CD14-positive monocyte (primary cell): ENCODE measurements at places on chromosomes 2 and 18. TPM values are rescaled to one million over a fixed set of nuclear protein-coding genes. Genes with fewer than 3 reads are reported as not detected.

DNA sequence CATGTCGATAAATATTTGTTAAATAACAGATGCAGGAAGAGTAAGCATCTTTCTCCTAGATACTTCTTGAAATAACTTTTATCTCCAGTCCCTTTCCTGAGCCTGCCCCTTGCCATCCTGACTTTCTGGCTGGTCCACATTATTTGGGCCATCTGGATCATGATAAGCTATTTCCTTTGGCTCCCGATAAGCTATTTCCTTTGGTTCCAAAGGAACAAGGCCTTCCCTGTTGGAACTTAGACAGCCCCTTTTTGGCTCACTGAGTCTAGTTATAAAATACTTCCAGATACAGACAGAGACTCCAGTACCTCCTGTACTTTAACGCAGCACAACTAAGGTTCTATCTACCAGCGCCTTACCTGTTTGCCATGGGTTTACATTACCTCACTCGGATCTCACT, 205.3 kb upstream of the CCDC150 start:
- DNase-seq: no peak

- DNase-seq: no peak
Measured at GRCh38 chr2:164903204-164903603, 52.1 kb downstream of the SLC38A11 start.

- no peak for DNase-seq
Measured at GRCh38 chr2:74261204-74261864, 62.9 kb downstream of the MTHFD2 start.

- no peak for DNase-seq
Measured at GRCh38 chr2:81283081-81283480, 978.5 kb upstream of the LRRTM1 start.

DNA sequence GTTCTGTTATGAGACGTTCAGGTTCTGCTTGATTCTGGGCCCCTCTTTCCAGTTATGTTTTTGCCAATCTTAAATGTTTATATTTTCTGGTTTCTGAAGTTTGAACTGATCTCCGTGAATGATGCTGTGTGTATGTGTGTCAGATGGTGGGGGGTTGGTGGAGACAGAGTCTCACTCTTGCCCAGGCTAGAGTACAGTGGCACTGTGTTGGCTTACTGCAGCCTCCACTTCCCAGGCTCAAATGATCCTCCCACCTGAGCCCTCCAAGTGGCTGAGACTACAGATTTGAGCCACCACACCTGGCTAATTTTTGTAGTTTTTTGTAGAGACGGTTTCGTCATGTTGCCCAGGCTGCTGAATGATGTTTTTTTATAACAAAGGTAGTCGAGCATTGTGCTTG, 45.9 kb downstream of the PSMD14 start:
- DNase-seq: no peak

GRCh38 chr2:189300916-189301315, 121.4 kb upstream of the COL5A2 start:
- DNase-seq: no peak

GRCh38 chr2:43132683-43133301, 93.6 kb downstream of the ZFP36L2 start:
- no peak for DNase-seq

SRD5A2 gene
- not detected in 2 replicates for polyA plus RNA-seq

DNA sequence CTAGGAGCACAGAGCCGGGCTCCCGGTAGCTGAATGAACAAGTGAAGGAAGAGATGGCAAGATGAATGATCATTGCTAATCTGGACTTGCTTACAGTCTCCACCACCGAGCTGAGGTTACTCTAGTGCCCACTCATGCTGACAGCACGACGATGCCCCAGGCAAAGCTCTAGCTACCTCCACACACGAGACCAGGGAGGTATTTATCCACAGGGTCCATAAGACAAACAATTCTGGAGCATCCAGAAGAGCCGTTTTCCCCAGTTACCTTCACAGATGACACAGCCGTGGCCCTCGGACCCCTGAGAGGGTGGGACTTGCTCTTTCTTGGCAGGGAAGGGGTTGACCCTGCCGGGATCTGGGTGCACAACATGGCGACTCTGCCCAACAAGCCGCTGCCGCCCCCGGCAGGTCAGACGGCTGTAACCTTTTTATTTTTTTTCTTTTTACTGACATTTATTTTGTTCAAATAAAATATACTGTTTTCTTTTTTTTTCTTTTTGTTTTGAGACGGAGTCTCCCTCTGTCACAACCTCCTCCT, 120.3 kb downstream of the PXDN start:
- DNase-seq: no peak

DNA sequence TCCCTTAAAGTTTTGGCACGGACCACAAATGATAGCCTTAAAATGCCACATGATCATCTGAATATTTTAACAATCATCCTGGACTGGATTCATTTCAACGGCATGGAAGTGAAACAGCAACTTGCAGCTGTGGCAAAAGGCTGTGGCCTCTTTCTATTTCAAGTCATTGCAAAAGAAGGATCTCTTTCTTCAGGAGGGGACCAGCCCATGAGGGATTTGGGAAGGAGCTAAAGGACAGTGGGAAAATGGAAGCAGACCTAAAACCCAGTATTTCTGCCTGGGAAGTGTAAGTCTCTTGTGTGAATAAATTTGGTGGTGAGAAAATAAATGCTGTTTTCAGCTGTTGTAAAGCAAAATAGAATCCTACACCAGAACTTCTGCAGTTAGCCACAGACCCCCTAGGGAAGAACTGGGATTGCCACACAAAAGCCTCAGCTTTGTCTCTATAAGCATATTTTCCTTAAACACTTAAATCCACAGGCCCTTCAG, 107.3 kb upstream of the ZFP36L2 start:
- DNase-seq: peak; percentile 54

DNA sequence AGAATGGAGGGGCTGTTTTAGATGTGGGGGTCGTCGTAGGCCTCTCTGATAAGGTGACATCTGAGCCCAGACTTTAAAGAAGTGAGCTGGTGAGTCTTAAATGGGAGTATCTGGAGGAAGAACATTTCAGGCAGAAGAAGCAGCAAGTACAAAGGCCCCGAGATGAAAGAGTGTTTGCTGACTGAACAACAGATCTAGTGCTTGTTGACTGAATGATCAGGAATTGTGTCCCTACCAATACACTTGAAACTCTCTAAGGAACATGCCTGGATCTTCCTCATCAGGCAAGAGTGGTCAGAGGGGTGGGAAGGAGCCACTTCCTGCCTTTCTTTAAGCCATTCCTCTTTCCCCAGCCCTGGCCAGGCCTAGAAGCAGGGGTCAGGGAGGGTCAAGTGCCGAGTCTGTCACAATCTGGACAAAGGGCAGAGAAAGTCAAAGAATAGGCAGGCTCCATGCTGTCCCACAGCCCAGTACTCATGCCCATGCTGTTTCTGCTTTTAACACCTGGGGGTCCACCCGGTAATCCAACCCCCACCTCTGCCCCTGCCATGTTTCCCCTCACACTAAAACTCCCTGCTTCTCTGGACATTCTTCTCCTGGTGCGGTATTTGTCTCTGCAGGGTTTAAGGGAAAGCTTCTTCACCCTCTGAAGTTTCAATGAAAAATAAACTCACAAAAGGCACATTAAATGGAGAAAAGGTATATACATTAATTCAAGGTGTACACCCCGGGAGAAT, 3.0 kb upstream of the TMEM37 start:
- no peak for DNase-seq

TRIM54 gene
- not detected for polyA plus RNA-seq

GRCh38 chr2:188091220-188091619, 200.5 kb upstream of the GULP1 start:
- no peak for DNase-seq

- DNase-seq: no peak
Measured at GRCh38 chr2:142754182-142754581, 123.3 kb upstream of the KYNU start.

GRCh38 chr2:84495539-84496146, 20.7 kb upstream of the DNAH6 start:
- DNase-seq: peak; percentile 54

GRCh38 chr2:127348426-127349000, 39.3 kb downstream of the MAP3K2 start:
- no peak for DNase-seq

- DNase-seq: no peak
Measured at GRCh38 chr2:85635636-85636035, 19.6 kb downstream of the USP39 start.

- DNase-seq: no peak
Measured at GRCh38 chr2:113174376-113174750, 592 bp downstream of the PSD4 start.

HTRA2 gene
- polyA plus RNA-seq: 15.0 TPM

LOXHD1 gene
- polyA plus RNA-seq: 0.61 TPM

DNA sequence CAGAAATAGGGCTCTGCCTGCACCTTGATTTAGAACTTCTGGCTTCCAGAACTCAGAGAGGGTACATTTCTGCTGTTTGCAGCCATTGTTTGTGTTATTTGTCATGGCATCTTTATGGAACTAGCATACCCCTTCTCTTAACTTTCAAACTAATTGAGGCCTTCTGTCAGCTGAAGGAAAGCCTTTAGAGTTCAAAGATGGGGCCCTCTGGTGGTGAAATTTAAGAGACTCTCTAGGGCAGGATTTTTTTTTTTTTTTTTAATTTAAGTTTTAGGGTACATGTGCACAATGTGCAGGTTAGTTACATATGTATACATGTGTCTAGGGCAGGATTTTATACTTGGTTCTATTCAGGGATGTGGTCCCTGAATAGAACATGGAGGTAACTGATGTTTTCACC, 260.6 kb upstream of the LINC00305 start:
- no peak for DNase-seq

GRCh38 chr18:50711386-50711785, 108.4 kb downstream of the MRO start:
- DNase-seq: no peak
